ENCODE measurements at places on chromosomes 3 and 15. TPM values are rescaled to one million over a fixed set of nuclear protein-coding genes. Genes with fewer than 3 reads are reported as not detected.

GRCh38 chr3:156522673-156523072, 32.2 kb downstream of the SSR3 start:
- no peak for DNase-seq

GRCh38 chr3:100033184-100033583, 81.1 kb downstream of the FILIP1L start:
- DNase-seq: peak; percentile 75

- no peak for DNase-seq
Observed at GRCh38 chr3:139715743-139716360, 38.1 kb upstream of the NMNAT3 start.

Gene CAV3
- not detected for total RNA-seq

GRCh38 chr3:37540786-37541185, 320.9 kb upstream of the CTDSPL start:
- DNase-seq: no peak

DNA sequence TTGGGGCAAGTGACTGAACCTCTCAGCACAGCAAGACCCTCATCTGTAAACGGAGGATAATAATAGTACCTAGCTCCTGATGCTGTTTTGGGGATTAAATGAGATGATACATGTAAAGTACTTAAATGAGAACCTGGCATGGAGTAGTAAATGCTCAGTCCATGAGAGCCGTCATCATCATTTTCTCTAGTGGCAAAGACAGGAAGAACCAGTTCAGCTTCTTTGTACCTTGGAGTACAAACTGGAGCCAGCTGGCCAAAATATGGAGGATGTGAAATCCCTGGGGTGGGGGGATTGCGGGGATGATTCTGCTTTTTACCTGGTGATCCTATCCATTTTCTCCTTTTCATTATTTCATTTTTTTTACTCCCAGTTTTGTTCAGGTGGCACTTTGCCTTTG, 204.2 kb upstream of the LRRN1 start:
- no peak for DNase-seq

All from renal cortical epithelial cell (primary cell).